ENCODE measurements at places on chromosomes 3 and 15. TPM values are rescaled to one million over a fixed set of nuclear protein-coding genes. Genes with fewer than 3 reads are reported as not detected.

- DNase-seq = no peak
Observed at GRCh38 chr3:89697321-89697916, 590.0 kb downstream of the EPHA3 start.

DNA sequence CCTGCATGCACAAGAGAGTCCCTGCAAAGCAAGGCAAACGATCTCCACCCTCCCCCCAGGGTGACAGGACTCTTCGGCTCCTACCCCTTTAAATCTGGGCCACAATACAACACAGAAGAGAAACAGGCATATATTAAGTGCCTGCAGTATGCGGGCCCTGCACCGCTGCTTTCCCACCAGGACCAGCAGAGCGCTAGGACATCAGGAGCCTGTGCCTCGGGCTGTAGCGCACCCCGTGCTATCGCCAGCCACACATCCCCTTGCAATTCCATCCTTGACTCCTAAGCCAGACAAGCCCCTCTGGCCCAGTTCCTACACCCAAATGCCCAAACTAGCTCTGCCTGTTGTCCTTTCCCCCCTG, 4.1 kb downstream of the GALNT15 start:
- DNase-seq = no peak

GRCh38 chr3:117553461-117553860, 843.9 kb downstream of the TUSC7 start:
- no peak for DNase-seq

GRCh38 chr3:72288955-72289691, 504.2 kb upstream of the PROK2 start:
- DNase-seq = no peak

DNA sequence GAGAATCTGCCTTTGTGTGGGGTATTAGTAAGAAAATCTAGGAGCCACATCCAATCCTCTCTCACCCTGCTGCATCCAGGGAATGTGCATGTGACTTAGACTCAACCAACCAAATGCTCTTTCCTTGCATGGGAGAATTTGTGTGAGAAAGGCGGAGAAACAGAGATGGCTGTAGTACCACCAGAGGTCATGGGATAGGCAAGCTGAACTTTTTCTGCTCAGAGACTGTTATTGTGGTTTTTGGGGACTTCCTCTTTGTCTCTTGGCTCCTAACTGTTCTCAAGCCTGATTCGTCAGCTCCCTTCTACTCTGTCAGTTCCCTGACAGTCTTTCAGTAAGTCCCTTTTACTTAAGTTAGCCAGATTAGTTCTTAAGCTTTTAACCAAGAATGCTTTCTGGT, 2.6 kb upstream of the ZSCAN2 start:
- DNase-seq = peak; percentile 23

DNA sequence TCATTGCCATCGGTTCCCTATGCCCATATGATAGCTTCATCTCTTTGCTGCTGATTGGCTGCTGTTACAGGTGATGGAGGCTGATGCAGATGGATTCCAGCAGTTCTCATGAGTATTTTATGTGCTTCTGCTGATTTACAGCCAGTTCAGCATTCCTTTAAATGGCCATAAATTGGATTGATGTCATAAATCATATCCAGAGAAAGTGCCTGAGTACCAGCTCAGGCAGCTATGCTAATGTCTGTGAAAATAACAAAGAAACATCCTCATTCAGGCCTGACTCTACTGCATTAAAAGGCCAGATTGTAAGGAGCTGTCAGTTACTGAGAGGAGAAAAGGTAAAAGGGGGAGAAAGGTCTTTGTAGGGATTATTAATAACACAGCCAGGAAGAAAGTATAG, 756.8 kb downstream of the IGSF11 start:
- no peak for DNase-seq

DNA sequence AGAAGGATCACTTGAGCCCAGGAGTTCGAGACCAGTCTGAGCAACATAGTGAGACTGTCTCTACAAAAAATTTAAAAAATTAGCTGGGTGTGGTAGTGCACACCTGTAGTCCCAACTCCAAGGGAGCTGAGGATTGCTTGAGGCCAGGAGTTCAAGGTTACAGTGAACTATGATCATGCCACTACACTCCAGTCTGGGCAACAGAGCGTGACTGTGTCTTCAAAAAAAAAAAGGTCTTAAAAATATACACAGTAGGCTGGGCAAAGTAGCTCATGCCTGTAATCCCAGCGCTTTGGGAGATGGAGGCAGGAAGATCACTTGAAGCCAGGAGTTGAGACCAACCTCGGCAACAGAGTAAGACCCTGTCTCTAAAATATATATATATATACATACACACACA, 11.2 kb upstream of the CAMK1 start:
- no peak for DNase-seq

GRCh38 chr15:80526556-80527340, 122.6 kb downstream of the ARNT2 start:
- DNase-seq = no peak

Gene SENP2
- total RNA-seq = 34.6 TPM

Gene MCF2L2
- 4.1 TPM for total RNA-seq

Gene CD96
- 79.1 TPM for total RNA-seq

Gene WNT7A
- total RNA-seq = not detected

Gene REC114
- total RNA-seq = not detected
